ENCODE measurements at places on chromosomes 6 and 20.

DNA sequence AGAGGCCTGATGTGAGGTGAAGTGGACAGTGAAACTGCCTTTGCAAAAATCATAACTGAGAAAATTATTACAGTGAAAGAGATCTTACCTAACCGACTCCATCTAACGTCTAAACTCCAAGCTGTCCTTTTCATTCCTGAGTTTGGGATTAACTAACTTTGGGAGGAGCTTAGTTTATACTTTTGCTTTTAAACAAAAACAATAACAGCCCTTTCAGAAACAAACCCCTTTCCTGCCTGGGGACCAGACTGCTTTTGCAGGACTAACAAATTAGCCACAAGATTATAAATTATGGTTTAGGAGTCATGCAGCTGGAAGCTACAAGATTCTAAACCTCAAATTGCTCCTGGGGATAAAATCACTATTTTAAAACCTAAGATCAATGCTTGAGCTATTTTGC lies 38.6 kb upstream of the HFE start:
- DNase-seq, result no peak

GRCh38 chr6:97240222-97240621 lies 42.8 kb downstream of the MMS22L start:
- DNase-seq, result no peak

- DNase-seq, result no peak
Observed at GRCh38 chr6:123168892-123169773, 173.1 kb downstream of the CLVS2 start.

GRCh38 chr20:23061734-23062561 lies 12.5 kb upstream of the THBD start:
- no peak for DNase-seq

- no peak for DNase-seq
Observed at GRCh38 chr6:14502551-14502950, 385.0 kb downstream of the CD83 start.

GRCh38 chr20:56513161-56514150 lies 11.1 kb upstream of the FAM209A start:
- no peak for DNase-seq

DNA sequence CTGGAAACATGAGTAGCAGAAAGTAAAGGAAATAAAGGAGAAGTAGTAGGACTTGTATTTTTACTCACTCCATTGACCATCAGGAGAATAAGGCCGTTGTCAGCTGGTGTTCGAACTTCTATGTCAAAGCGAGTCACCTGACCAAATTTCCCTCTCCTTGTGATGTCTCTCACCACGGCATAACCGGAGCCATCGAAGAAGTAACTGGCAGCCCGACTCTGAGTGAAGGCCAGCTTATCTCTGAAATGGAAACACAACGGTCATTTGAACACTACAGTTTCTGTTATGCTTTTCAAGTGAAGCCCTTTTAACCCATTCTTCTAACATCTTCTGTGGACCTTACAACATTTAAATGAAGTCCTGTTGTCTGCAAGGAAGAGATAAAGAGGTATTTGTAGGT lies 51.7 kb downstream of the FAM229B start:
- no peak for DNase-seq

- no peak for DNase-seq
Observed at GRCh38 chr20:11698124-11698523, 219.6 kb upstream of the BTBD3 start.

DNA sequence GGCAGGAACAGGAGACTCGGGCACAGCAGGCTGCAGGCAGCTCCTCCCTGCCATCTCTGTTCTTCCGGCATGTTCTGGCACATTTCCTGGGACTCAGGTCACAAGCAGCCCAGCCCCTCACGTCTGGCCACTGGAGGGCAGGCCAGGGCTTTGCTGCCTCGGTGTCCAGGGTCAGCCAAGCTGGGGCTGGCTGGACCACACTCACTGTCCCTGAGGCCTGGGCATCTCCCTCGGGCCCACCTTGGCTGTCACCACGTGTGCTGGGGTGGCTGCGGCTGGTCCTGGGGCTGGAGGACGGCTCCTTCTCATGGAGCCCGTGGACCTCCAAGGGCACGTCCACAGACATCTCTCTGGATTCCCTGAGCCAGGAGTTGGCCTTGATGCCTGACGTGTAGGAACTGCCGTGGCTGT lies 18.5 kb downstream of the FRMD1 start:
- DNase-seq, result no peak

- DNase-seq, result no peak
Observed at GRCh38 chr20:63037669-63038268, 31.0 kb upstream of the BHLHE23 start.

DNA sequence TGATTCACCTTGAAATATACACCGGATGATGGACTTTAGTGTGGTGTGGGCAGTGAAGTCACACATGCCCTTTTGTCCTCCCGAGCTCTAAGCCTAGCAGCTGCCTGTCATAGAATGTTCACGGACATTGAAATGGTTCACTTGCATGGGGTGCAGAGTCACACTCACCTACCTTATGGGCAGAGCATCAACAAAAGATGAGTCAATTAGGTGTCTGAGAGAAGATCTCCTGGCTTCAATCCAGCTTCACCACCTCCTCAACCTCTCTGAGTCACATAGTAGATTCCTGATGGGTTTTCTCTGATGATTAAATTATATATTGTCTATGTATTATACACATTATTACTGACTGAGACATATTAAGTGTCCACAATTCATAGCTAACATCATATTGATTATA lies 48.1 kb upstream of the HLA-E start:
- DNase-seq, result no peak

GRCh38 chr20:19522071-19522801 lies 235.8 kb upstream of the RIN2 start:
- DNase-seq, result no peak

- no peak for DNase-seq
Observed at GRCh38 chr20:10469599-10469998, 34.5 kb downstream of the SLX4IP start.

DNA sequence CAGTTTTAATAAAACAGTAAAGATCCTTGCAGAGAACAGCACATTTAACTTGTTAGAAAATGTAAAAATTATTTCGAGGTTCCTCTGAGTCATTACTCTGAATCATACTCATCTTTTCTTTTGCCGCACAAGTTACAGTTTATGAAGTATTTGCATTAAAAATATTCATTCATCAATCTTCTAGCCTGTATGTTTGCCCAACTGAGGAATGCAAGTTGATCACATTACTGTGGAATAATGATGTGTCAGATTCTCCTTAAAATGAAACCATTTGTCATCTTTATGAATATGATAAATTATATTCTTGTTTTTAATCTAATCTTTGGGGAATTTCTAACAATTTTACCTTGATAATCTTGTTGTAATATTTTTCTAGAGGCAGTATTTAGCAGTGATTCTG lies 340.4 kb upstream of the OPRM1 start:
- no peak for DNase-seq

DNA sequence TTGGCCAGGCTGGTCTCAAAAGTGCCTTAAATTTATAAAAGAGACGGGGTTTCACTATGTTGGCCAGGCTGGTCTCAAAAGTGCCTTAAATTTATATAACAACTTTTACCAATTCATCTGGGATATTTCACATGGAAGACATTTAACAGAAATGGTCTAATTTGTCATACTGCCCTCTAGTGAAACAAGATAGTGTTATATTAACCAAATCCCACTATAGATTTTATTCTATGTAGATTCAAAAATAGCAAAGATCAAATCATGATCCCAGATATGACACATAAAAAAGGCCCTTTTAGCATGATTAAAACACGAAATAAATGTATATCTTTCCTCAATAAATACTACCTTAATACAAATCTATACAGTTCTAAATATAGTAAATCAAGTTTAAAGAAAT lies 102.8 kb upstream of the TFAP2D start:
- no peak for DNase-seq

DNA sequence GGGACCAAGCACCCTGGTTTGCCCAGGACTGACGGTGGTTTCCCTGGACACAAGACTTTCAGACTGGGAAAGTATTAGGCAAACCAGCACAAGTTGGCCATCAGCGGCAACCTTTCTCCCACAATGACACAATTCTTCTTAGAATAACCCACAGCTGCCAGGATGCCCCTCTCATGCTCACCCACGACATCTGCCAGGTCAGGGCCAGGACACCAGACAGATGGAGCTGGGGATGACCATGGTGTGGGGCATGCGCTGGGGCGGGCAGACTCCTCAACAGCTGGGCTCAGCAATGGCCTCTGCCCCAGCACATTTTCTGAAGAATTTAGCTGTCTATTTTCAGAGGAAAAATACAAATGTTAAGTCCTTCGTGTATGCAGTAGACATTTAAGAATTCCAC lies 226.4 kb downstream of the FNDC1 start:
- DNase-seq, result no peak

GRCh38 chr20:40812415-40812925 lies 123.4 kb upstream of the MAFB start:
- DNase-seq, result no peak

DNA sequence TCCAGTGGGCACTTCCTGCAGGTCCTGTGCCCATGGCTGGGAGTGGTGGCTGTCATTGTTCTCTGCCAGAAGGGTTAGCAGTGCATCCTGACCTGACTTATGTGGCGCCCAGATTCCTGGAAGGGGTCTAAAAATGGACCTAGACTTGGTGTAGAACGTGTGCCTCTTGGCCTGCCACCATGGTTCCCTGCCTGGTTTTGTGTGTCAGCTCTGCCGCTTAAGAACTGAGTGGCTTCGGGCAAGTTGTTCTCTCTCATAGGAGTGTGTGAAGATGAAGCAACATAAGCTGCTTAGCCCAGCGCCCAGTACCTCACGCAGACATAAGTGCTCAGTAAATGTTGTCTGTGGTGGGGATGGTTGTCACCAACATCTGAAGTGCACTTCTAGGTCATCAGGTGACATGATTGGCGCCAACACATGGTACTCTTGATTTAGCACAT lies 52.1 kb downstream of the PTPN1 start:
- DNase-seq, result no peak

- DNase-seq, result no peak
Observed at GRCh38 chr20:19114410-19114809, 98.0 kb upstream of the SLC24A3 start.

GRCh38 chr6:43532201-43532600 lies 15.3 kb downstream of the POLR1C start:
- DNase-seq, result no peak

DNA sequence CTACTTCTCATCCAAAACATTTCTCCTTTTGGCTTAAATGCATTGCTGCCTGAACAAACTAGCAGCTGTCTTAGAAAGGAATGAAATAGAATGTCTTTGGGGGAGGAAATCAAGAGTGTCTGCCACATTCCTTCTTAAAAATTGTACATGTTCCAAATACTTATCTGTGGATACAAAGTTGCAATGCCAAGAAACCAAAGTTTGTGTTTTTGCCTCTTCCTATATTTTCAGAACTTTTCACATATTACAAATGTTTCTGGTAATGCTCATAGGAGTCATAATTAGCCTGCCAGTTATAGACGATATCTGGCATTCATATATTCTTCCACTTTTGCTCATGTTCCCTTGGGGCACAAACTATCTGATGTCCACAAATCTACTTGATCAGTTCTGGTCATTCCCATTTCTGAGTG lies 165.5 kb upstream of the BMP5 start:
- DNase-seq, result no peak

GRCh38 chr6:16985513-16986284 lies 116.2 kb upstream of the STMND1 start:
- DNase-seq, result no peak

DNA sequence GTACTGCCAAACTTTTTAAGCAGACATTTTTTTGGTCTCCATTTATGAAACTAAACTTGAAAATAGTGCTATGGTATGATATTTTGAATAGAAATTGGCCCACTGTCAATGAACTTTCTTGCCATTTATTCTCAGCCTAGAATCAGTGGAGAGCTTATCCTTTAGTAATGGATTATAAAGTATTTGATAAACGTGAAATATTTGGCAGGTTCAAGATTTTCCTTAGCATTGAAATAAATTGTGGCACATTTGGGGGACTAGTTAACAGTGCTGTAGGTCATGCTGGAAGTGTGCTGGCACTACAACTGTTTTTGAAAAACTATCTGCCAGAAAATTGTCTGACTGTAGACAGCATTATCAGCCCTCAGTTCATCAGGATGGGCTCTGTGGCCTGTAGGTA lies 2.1 kb downstream of the PRSS35 start:
- DNase-seq, result no peak

DNA sequence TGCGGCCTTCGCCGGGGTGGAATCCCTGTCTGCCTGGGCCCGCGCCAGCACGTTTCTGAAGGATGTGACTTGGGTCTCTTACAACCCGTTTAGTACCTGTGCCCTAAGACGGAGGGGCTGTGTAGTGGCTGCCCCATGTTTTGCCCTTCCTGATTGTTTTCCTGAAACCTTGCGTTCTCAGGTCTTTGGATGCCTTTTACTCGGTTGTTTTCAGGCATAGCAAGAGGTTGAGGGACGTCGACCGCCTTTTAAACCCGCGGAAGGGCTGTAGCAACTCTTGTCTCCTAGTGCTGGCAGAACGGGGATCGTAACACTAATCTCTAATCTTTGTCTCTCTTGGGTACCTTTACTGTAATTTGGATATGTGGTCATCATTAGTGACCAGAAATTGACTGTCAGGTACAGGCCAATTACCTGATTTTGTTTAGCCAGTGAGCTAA lies 706 bp upstream of the NANP start:
- DNase-seq, result no peak

DNA sequence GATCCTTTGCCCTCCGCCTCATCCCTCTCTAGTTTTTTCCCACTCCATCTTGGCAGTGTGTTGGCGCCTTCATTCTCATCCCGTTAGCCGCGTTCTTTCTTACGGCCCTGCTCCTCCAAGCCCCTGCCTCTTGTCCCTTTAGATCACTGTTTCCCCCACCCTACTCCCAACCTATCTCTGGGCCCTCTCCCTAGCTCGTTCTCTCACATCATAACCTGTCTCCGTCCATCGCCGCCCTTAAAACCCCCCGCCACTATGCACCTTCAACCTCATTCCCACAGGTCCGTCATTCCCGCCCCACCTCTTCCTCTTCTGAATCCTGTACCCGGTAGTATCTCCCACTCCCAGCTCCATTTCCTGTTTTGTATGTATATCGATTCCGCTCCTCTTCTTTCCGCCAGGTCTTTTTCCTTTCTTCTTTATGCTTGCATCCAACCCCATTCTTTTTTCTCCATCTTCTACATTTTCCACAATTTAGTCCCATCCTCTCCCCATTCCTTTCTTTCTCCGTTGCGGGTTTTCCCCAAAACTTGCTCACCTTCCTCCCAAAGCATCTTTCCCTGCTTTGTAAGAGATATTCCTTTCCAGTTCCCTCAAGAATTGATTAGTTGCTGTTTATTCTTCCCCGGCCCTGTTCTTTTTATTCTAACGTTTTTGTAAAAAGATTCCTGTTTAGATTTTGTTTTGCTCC lies 671 bp downstream of the EFHC1 start:
- DNase-seq, result no peak

DNA sequence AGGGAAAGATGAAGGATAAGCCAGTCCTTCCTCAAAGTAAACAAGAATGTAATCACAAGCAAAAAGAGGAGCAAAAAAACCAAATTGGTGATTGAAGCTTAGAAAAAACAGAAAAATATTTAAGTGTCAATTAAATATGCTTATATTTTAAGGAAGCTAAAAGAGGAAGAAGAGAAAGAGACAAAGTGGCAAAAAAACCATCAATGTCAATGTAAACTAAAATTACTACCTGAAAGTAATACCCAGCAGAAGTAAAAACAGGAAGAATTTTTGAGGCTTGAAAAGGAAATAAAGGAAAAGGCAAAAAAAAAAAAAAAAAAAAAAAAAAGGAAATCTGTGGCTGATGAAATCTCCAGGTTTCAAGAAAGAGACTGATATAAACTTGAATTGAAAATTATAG lies 36.2 kb upstream of the OGFRL1 start:
- DNase-seq, result no peak
